ENCODE measurements at places on chromosomes 7 and 10.
A peak's percentile ranks its signal among the peaks of the same experiment; 100 is the strongest.

- peaks cover 27% of the 10 kb centered on the region for H3K4me1 ChIP-seq
- no peak overlapping the region for H3K27ac ChIP-seq
- DNase-seq: no peak
Measured at GRCh38 chr7:1100386-1100785, 12.5 kb downstream of the GPER1 start.

GRCh38 chr7:98671733-98672331 lies 54.7 kb downstream of the NPTX2 start:
- no peak overlapping the region for H3K27ac ChIP-seq
- no peaks in the 10 kb centered on the region for H3K36me3 ChIP-seq

GRCh38 chr7:48481235-48481634 lies 310.0 kb downstream of the ABCA13 start:
- no peak overlapping the region for H3K4me3 ChIP-seq
- DNase-seq: no peak
- H3K27ac ChIP-seq: no peak overlapping the region

DNA sequence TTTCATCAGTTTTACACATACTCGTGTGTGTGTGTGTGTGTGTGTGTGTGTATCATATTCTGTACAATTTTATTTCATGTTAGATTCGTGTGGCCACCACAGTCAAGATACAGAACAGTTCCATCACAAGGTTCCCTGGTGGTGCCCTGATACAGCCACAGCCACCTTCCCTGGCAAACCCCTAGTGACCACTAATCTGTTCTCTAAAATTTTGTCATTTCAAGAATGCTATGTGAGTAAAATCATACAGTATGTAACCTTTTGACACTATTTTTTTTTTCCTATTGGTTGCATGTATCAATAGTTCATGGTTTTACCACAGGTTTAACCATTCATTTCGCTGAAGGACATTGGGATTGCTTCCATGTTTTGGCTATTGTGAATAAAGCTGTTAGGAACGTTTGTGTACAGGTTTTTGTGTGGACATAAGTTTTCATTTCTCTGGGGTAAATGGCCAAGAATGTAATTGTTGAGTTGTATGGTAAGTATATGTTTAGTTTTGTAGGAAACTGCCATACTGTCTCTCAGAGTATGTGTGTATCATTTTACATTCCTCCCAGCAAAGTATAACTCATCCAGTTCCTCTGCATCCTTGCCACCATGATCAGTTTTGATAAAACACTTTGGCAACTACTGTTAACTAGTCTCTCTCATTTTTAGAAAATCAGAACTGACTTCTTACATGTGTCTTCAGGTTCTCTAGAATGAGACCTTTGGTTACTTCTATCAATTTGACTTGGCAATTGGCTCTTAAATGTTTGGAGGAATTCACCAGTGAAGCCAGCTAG lies 20.6 kb downstream of the KLHDC10 start:
- peaks cover 18% of the 10 kb centered on the region for H3K4me1 ChIP-seq
- H3K36me3 ChIP-seq: no peaks in the 10 kb centered on the region
- no peaks in the 10 kb centered on the region for H3K27me3 ChIP-seq
- no peak overlapping the region for H3K27ac ChIP-seq

DNA sequence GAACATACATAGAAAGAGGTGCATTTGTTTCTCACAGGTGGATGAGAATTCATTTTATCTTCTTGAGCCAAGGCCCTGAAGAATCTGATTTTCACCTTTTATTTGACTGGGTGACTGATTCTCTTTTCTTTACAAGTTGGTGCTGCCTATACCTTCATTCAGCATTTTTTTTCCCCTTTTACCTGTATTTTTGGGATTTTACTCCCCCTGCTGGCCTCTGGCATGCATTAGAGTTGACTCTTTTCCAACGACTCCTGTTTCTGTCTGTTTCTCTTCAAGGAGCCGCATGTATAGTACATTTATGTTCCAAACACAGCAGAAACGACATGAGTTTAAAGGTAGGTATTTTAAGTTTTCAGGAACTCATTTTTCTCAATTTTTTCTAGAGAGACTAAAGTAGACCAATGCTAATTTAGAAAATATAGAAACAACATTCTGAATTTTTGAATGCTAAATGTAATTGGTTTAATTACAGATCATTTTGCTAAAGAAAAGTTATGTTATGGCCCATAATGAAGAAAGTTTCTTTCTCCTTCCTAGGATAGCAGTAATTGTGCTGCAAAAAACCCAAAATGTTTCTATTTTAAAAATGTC lies 149.8 kb upstream of the HDAC9 start:
- H3K27me3 ChIP-seq: no peaks in the 10 kb centered on the region
- H3K4me3 ChIP-seq: no peak overlapping the region
- peaks cover 20% of the 10 kb centered on the region for H3K4me1 ChIP-seq
- no peak overlapping the region for H3K27ac ChIP-seq
- peak; percentile 73 for DNase-seq
- no peaks in the 10 kb centered on the region for H3K36me3 ChIP-seq

DNA sequence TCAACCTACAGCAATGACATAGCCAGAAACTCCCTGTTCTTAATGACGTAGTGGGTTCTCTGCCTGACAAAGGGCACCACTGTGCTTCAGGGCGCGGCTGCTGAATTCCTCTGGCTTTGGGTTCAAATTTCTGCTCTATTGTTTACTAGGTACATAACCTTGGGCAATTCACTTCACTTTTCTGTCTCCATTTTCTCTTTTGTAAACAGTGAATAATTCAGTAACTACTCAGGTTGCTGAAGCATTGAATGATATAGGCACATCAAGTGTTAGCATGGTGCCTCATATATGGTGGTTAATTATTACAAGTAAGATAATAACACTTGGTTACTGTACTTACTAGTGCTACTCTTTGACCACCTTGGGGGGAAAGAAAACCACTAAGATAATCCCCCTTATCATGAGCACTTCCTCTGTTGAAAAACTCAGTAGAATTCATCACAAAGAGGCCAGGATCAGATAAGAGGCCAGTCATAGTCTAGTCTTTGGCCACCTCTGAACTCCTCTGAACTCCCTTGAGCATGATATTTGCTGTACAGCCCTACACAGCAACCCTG lies 92.0 kb upstream of the AHR start:
- no peak overlapping the region for H3K4me3 ChIP-seq
- no peak overlapping the region for H3K27ac ChIP-seq
- H3K27me3 ChIP-seq: no peaks in the 10 kb centered on the region
- no peaks in the 10 kb centered on the region for H3K36me3 ChIP-seq
- H3K4me1 ChIP-seq: no peaks in the 10 kb centered on the region

DNA sequence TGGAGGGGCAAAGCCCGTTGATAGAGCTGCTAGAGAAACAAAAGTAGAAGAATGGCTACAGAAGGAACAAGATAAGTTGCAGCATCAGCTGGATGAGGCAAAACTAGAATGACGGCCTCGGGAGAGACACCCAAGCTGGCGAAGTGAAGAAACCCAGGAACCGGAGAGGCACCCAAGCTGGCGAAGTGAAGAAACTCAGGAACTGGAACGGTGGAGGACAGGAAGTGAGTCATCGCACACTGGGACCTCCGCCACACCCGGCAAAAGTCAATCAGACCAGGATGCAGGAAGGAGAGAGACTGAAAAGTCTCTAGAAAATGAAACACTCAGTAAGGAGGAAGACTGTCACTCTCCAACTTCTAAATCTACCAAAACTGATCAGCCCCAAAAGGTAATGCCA lies 133.0 kb upstream of the NEBL start:
- no peak for DNase-seq
- H3K4me1 ChIP-seq: no peaks in the 10 kb centered on the region
- no peaks in the 10 kb centered on the region for H3K36me3 ChIP-seq
- no peak overlapping the region for H3K4me3 ChIP-seq

GRCh38 chr10:49119746-49120145 lies 4.4 kb upstream of the VSTM4 start:
- no peak for DNase-seq
- H3K36me3 ChIP-seq: no peaks in the 10 kb centered on the region
- no peak overlapping the region for H3K4me3 ChIP-seq
- H3K27ac ChIP-seq: no peak overlapping the region
- peaks cover 3% of the 10 kb centered on the region for H3K4me1 ChIP-seq

- H3K27me3 ChIP-seq: no peaks in the 10 kb centered on the region
- H3K4me1 ChIP-seq: no peaks in the 10 kb centered on the region
- no peak for DNase-seq
- H3K4me3 ChIP-seq: no peak overlapping the region
- no peak overlapping the region for H3K27ac ChIP-seq
Measured at GRCh38 chr10:67735430-67735829, 39.4 kb upstream of the CTNNA3 start.

DNA sequence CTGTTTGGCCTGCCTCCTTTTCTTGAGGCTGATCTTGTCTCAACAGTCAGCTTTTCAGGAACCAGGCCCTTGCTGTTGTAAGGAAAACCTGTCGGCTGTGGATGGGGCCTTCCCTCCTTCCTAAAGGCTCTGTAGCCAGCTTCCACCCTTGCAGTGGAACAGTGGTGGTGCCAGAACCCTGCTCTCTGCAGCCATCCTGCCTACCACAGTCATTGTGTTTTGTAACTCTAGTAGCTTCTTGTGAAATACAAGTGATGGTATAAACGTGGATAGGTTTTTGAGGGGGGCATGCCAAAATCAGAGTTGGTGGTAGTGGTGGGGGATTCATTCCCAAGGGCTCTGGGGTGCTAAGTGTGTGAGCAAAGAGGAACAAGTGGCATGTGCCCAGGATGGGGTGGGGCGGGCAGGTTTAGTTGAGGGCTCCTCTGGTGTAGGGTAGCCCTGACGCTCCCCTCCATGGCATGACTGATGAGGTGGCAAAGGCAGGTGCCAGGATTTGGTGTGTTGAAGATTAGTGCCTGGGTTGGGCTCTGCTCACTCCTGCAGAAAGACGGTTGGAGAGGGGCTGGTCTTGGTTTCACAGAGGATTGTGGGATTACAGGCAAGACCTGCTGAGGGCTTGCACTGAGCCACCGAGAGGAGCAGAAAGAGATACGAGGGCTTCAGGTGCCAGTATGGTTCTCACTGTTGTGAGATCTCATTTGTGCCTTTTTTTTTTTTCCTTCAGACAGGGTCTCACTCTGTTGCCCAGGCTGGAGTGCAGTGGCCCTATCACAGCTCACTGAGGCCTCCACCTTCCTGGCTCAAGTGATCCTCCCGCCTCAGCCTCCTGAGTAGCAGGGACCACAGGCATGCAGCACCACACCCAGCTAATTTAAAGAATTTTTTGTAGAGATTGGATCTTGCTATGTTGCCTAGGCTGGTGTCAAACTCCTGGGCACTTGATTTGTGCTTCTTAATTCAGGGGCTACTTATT lies 7.4 kb downstream of the TSPAN14 start:
- H3K27ac ChIP-seq: no peak overlapping the region
- no peak for DNase-seq
- no peaks in the 10 kb centered on the region for H3K36me3 ChIP-seq

Data from B cell (primary cell).